ENCODE measurements at places on chromosomes 12 and 14.
A peak's percentile ranks its signal among the peaks of the same experiment; 100 is the strongest.

DNA sequence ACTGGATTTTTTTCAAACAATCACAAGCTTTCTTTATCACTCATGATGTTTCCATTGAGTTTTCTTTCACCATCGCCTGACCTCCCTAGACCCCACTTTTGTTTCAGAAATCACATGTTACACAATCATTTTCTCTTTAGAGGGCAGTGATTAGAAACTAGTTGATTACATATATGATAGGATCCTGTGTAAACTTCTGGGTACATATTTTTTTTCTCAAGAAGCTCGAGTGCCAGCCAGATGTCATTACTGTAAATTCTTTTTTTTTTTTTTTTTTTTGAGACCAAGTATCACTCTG, 62.4 kb upstream of the PSMA6 start:
- no peak for DNase-seq

- DNase-seq = peak; percentile 97
Observed at GRCh38 chr12:46430340-46430948, 57.9 kb upstream of the SLC38A2 start.

- DNase-seq = no peak
Observed at GRCh38 chr12:58529897-58530741, 390.2 kb downstream of the LRIG3 start.

- no peak for DNase-seq
Observed at GRCh38 chr12:69008520-69008919, 75.5 kb upstream of the CPM start.

GRCh38 chr12:76508128-76508980, 51.2 kb downstream of the OSBPL8 start:
- DNase-seq = no peak

GRCh38 chr12:52149182-52149641, 42.6 kb downstream of the KRT80 start:
- no peak for DNase-seq

Measured in endothelial cell of umbilical vein (primary cell).